ENCODE measurements at places on chromosomes 11 and 22.

GRCh38 chr11:99368583-99368982 lies 347.8 kb downstream of the CNTN5 start:
- no peak for DNase-seq

DNA sequence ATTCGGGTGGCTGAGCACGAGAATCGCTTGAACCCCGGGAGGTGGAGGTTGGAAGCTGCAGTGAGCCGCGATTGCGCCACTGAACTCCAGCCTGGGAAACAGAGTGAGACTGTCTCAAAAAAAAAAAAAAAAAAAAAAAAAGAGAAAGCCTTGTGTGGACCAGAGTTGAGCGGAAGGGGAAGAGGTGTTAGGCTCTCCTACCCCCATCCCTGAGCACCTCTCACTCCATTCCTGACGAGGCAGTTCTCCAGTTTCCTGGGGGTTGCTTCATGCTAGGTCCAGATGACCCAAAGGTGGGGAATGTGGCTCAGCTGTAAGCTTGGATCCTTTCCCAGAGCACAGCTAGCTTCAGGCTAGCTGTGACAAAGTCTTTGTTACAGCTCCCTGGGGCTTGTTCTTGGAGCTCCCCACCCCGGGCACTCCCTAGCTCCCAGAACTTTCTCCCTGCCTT lies 8.8 kb upstream of the DNAL4 start:
- DNase-seq, result peak; percentile 47

GRCh38 chr11:1656670-1657069 lies 27.1 kb downstream of the KRTAP5-5 start:
- no peak for DNase-seq

GRCh38 chr11:129637473-129637872 lies 178.2 kb upstream of the TMEM45B start:
- no peak for DNase-seq

DNA sequence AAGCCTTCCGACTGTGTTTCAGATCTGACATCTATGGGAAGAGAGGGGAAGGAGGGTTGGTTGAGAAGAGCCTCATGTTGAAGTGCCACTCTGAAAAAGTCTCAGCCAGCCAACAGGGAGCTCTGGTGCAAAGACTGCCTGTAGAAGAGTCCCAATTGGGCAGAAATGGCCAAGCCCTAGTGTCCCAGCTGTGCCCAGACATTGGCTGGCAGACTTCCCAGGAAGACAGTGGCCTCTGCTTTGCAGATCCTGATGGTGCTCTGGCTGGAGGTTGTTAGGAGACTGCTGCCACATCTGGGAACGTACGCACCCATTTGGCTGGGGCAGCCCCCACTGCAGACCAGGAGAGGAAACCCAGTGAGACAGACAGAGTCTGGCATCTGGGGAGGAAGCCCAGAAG lies 3.2 kb upstream of the PLA2G3 start:
- DNase-seq, result no peak

GRCh38 chr11:43872995-43873394 lies 7.6 kb upstream of the ALKBH3 start:
- no peak for DNase-seq

- DNase-seq, result no peak
Measured at GRCh38 chr11:60334005-60334620, 7.1 kb downstream of the MS4A6E start.

GRCh38 chr22:37455896-37456295 lies 28.6 kb upstream of the ELFN2 start:
- DNase-seq, result no peak

- DNase-seq, result no peak
Measured at GRCh38 chr22:38477585-38477984, 9.7 kb downstream of the KDELR3 start.

- DNase-seq, result peak; percentile 69
Measured at GRCh38 chr11:115623021-115623451, 118.8 kb upstream of the CADM1 start.

GRCh38 chr11:19644316-19644715 lies 68.3 kb upstream of the NAV2 start:
- DNase-seq, result no peak

DNA sequence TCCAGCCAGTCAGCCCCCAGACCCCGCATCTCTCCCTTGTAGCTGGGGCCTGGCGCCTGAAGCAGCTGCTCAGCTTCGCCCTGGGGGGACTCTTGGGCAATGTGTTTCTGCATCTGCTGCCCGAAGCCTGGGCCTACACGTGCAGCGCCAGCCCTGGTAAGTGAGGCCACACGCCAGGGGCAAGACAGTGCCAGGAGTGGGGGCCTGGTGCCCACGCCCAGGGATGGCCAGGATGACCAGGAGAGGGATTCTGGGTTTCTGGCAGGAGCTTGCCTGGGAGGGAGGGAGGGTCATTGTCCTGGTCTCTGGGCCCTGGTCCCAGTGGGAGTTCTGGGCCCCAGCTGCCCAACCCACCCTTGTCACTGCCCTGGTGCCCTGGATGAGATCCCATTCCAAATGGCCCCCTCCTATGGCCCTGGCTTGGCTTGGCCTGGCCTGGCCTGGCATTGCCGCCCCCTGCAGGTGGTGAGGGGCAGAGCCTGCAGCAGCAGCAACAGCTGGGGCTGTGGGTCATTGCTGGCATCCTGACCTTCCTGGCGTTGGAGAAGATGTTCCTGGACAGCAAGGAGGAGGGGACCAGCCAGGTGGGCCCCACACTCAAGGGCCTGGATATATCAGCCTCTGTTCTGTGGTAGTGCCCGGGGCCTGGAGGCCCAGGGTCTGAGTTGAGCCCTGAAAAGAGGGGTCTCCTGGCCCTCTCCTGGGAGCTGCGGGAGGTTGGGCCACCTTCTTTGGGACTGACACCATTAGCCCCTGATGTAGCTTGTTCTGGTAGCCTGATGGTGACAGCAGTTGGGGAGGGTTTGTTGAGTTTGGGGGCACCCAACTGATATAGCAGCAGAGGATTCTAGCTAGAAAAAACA lies 3.7 kb downstream of the SLC39A13 start:
- DNase-seq, result no peak

- no peak for DNase-seq
Measured at GRCh38 chr22:23072911-23073491, 2.7 kb downstream of the GNAZ start.

DNA sequence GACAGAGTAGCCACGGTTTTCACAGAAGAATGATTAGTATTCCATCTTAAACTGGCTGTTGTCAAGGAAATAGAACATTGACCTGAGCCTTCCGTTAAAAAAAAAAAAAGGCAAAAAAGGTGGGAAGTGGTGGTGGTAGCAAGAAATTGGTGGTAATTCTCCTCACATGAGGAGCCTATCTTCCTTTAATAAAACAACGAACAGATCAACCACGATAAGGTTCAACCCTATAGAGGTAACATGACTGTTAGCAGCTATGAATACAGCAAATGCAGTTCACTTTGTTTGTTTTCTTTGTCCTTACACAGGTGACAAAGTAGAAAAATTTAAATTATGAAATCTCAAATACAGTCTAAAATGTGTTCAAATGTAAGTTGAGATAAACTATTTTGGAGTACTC lies 181.6 kb downstream of the TTC28 start:
- no peak for DNase-seq

- DNase-seq, result no peak
Measured at GRCh38 chr11:134071306-134071705, 2.4 kb downstream of the JAM3 start.

DNA sequence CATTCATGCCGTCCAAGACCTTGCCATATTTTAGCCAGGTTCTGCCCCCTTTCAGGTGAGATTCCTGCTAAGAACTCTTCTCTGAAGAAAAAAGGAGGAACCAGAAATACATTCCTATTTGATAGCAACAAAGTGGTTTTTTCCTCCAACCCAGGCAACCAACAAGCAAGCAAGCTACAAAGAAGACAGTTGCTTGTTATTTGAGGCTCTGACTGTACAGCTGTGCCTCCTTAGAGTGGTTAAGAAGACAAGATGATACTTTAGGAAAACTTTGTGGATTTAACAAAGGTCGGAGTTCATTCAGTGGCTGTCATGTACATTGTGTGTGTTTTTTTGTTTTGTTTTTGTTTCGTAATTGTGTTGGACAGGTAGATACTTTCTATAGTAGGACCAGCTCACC lies 21.7 kb downstream of the TEAD1 start:
- no peak for DNase-seq

- no peak for DNase-seq
Measured at GRCh38 chr11:134657631-134658030, 245.6 kb upstream of the B3GAT1 start.

DNA sequence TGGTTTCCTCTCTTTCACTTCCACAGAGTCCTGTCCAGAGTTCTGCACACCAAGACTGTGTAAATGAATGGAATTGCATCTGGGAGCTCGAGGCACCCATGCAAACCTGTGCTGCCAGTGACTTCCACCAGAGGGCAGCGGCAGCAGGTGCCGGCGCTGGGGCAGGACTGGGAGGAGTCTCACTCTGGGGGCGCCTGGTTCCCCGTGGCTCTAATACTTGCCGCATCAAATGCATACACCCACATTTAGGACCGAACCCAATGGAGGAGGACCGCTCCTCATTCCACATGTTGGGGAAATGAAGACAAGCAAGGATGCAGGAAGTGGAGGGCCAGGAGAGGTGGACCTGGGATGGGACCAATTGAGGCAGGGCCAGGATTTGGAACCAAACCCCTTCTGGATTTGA lies 1.1 kb upstream of the CD6 start:
- DNase-seq, result no peak

DNA sequence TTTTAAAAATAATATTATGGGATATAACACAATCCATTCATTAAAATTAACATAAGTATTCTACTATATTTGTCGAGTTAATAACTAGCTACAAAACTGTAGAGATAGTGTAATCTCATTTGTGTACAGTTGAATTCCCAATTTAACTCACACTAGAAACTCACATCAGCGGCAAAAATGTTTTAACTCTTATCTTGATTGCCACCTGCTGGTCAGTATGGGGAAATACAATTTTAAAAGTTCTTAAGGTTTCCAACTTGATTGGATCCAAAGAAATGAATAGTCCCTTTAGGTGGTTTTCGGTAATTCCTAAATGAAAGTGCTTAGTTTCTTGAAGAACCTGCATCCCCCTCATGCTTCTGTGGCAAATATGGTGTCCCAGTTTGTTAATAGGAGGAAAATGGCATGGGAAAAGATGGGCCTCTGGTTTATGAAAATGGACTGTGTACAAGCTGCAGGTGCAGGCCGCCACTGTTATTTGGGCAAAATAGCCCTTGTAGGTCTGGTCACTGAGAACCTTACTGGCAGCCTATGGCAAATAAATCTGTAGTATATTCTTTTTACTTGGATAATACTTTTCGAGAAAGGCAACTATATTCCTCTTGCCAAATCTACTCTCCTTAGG lies 33.7 kb upstream of the SLC17A6 start:
- DNase-seq, result peak; percentile 1

- no peak for DNase-seq
Measured at GRCh38 chr11:71490731-71491390, 36.2 kb upstream of the KRTAP5-7 start.

GRCh38 chr22:50025993-50026392 lies 13.4 kb upstream of the IL17REL start:
- no peak for DNase-seq

GRCh38 chr11:83120327-83120726 lies 36.6 kb upstream of the PCF11 start:
- no peak for DNase-seq

GRCh38 chr11:30467176-30467575 lies 119.0 kb downstream of the MPPED2 start:
- no peak for DNase-seq

DNA sequence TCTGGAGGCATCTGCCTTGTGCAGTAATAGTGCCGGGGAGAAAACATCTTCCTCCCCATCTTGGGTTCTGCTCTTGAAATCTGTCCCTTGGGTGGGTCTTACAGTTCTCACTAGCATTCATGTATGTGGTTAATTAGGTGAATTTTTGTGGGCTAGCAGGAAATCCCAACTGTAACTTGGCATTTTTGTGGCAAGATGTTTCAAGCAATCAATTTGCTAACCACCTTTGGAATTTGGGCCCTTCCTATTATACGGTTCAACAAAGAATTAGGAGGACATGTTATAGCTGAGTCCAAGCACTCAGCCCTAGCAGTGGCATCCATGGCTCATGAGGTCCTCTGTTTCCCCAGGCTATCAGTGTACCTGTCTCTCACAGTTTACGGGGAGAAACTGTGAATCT lies 89.1 kb upstream of the MTNR1B start:
- no peak for DNase-seq

GRCh38 chr11:134425816-134426536 lies 13.9 kb upstream of the B3GAT1 start:
- DNase-seq, result no peak

Measured in forelimb muscle (tissue), 1 donor.